Mammary epithelial cell (primary cell): ENCODE measurements at places on chromosomes 5 and 9.

GRCh38 chr9:134698111-134698510, 56.5 kb downstream of the COL5A1 start:
- DNase-seq: no peak

- DNase-seq: no peak
Measured at GRCh38 chr5:160378330-160378729, 7.9 kb upstream of the C1QTNF2 start.

DNA sequence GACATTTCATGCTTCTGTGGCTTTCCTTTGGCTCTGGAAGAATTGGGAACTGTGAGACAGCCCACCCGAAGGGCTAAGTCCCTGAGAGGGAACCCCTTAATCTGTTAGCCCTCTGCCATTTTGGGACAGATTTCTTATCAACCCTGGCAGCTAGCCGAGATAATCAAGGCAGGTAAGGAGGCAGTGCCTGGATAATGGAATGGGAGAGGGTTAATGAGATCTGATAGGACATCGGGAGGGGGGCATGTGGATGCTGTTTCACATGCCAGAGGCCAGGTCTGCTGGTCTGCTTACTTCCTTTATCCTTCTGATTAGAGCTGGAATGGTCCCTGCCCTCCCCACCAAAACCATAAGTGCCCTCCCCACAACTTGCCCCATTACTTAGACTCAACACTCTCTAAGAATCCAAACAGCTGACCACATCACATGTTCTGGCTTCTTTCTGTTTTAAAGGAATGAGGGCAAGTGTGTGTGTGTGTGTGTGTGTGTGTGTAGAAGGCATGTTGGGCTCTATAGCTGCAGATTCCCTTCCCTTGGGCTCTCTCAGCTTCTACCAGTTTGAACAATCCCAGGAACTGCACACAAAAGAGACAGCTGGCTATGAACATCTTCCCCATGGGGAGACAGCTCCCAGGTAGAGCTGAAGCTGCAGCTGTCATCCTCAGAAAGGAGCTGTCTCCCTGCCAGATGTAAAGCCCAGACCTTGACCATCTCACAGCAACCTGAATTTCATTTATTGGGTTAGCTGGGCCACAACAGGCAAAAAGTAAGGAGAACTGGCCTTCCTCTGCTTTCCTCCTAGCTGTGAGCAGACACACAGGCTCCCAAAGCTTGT, 221.3 kb downstream of the PIK3R1 start:
- DNase-seq: no peak

- peak; percentile 71 for DNase-seq
Measured at GRCh38 chr5:147483961-147484707, 25.7 kb downstream of the DPYSL3 start.

GRCh38 chr5:179231309-179231708, 114.0 kb downstream of the ADAMTS2 start:
- DNase-seq: no peak

DNA sequence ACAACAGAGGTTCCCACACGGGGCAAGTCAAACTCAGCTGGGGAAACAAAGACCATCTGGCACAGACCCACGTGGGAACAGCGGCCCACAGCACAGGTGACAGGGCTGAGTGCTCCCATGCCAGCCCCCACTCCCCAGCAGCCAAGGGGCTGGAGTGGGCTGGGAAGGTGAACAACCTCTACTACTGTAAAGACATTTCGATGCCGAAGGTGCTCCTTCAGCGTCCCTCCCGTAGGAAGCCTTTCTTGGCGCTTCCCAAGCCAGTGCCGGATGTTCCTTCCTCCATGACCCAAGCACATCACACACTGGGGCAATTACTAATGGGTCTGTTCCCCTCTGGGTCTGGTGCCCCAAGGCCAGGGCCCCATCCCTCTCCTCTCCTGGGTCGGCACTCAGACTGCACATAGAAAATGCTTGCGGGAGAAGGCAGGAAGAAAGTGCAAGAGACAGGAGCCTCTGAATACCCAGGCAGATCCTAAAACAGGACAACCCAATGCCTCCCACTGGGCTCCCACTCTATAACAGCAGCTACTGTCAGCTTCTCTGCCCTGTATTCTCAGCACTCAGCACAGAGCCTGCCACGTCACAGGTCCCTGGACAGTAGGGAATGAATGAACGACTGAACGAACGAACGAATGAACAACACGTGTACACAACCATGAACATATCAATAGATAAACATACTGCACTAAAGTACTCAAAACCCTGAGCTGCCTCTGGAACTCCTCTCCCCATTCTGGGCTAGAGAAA, 77.0 kb upstream of the LRRTM2 start:
- DNase-seq: no peak

DNA sequence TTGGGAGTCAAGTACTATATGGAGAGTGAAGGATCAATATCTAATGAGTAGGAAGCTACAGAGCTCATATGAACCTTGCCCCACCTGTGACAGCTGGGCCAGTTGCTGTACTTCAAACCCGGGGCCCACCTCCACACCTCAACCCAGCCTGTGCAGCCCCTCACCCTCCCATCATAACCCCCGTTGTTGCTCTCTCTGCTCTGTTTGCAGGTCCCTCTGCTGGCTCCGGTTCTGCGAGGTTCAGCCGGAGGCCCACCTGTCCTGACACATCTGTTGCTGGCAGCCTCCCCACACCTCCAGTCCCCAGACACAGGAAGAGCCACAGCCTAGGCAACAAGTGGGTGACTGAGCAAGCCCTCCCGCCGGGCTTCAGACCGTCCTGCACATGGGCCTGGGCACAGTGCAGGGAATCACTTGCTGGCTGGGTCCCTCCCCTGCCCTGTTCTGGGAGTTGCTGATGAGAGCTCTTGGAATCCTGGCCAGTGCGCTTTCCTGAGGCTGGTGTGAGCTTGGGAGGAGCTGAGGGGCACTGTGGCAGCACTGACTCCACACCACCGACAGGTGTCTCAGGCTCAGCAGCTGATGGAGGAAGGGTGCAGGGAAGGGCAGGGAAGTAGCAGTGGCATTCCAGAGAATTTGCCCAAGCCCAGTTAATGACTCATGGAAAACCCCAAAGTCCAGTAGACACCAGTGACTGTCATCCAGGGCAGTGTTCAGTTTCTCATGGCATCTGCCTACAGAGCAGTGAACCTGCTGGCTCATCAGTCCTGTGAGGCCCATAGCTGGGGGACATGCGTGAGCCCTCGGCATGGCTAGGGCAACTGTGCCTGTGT, 69.5 kb upstream of the GARNL3 start:
- DNase-seq: peak; percentile 54

- DNase-seq: no peak
Measured at GRCh38 chr5:88860501-88860900, 22.5 kb downstream of the MEF2C start.

DNA sequence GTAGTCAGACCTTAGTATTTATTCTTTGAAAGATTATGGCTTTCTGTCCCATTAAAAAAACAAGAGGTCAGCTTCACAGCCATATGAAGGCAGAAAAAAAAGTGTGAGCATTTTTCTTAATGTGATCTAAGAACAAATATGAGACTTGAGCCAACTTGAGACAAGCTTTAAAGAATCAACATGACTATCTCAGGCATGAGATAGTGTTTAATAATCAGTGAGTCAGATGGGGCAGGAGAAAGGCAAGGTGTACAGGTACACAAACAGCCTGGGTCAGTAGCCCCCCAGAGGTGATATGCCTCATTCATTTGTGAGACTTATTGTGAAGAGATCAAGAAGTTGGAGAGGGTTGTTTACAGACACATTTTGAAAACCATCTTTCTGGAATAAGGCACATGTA, 83.6 kb downstream of the GDNF start:
- no peak for DNase-seq

DNA sequence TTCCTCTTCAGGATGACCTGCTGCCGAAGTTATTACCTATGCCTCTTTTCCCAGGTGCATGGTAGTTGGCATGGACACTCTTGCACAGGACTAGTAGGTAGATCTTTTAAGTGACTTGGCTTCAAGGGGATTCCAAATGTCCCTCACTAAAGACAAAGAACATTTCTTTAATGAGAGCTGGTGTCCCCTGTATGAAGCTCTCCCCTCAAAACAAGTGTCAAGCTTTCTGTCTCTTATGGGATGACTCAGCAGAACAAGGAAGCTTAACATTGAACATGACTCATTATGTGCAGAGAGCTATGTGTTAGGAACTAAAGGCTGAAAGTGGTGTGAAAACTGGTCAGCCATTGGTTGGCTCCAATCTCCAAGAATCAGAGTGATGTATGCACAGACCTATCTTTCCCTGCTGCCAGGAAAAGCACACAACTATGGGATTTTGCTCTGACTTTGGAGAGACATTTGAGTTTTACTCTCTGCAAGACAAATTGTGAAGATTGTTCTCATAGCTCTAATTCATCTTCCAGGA, 120.5 kb downstream of the PRDM6 start:
- peak; percentile 81 for DNase-seq

DNA sequence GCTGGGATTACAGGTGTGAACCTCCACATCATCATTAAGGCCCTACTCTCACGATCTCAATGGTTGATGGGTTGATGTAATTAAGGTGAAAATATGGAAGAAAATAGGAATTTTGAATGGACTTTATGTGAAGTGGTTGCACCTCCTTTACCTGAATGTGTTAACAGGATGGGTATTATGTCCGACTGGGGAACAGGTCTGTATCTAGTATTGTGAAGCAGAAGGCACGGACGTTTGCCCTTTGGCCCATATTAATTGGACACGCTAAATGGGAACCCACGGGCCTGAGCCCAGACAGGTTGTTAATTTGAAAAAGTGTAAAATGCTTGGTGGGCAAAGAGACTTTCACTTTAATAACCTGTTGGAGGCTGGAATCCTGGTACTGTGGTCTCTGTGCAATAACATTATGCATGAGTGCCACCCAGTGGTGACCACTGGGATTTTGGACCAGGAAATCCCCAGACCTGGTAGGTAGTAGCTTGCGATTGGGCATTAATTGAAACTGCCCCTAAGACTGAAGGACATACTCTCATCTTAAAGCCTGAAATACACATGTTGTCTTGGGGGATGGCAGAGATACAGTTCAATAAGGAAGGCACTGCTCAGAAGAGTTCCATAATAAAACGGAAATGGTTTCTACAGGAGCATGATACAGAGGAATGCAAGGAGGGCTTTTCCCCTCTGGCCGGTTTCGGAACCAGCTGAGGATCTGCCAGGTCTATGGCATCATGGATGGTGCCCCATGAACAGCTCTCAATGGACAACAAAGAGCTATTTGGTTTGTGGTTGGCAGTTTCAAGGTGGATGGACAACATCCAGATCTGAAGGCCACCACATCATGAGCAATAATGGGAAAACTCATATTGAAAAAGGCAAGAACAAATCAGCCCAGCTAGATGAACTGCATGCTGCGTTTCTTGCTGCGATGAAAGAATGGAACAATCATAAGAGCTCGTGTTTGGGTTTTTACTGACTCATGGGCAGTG, 26.2 kb upstream of the BICD2 start:
- DNase-seq: peak; percentile 76

- no peak for DNase-seq
Measured at GRCh38 chr5:74079971-74080556, 454.1 kb downstream of the ARHGEF28 start.

DNA sequence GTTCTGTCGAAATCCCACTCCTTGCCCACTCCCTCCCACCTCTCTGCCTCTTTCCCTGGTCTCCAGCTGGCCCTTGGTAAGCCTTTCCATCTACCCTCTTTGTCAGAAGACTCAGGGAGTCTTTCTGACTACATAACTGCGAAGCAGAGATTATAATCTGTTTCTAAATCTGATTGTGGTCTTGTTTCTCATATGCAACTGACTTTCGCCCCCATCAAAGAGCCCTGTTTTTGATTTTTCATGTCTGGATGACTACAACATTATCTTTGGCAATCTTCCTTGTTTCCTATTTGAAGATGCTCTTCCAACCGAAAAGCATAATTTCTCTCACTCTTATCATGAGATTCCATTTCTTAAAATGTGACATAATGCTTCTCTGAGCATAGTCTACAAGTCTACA, 218.2 kb upstream of the ADAMTSL1 start:
- no peak for DNase-seq

DNA sequence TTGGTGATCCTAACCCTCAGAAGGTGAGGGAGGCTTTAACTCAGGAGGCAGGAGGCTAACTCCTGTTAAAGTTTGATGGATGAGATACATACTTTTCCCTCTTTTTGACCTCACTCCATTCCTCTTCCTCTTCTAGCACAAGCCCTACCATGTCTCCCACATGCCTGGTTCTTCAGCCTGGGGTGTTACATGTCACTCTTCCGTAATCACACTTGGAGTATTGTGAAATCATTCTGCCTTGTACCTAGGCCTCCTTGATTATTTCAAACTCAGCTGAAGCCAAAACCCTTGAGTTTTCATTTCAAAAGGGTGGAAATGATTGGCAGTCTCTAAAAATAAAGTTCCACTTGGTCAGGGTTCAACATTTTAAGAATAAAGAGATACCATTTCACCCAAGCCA, 1.8 kb downstream of the PLAC8L1 start:
- DNase-seq: peak; percentile 16

GRCh38 chr9:126527109-126527825, 86.5 kb upstream of the LMX1B start:
- no peak for DNase-seq

DNA sequence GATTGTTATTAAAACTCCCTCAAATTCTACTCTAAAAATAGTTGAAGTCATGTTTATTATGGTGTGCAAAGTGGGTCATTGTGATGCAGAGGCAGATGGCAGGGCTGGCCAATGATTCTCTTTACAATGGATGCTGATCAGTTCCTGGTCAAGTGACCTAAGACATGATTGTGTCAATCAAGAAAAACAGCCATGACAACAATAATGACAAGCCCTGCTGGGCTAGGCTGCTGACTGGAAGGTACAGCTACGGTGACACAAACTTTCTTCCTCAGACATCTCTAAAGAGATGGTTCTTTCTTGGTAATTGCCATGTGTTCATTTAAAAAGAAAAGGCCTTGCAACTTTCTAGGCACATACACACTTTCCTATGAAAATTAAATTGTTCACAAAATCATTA, 3.6 kb downstream of the SLC24A2 start:
- DNase-seq: no peak

- DNase-seq: no peak
Measured at GRCh38 chr5:42035526-42035925, 110.4 kb downstream of the FBXO4 start.

DNA sequence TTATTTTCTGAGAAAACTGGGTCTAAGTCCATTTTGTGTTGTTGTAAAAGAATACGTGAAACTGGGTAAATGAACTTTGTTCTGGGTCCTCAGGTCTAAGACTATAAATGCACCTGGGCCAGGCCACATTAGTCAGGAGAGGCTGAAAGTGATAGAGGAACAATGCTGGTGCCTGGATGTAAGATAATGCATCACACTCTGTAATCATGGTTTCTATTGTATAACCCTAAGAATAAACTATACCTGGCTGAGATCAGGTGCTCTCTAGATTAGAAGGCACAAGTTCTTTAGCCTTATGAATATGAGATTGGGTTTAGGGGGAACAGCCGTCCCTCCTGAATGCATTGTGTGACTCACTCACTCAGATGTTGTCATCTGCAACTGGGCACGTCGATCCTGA, 675.5 kb downstream of the HTR1A start:
- no peak for DNase-seq

- no peak for DNase-seq
Measured at GRCh38 chr5:7517006-7517405, 121.1 kb downstream of the ADCY2 start.

DNA sequence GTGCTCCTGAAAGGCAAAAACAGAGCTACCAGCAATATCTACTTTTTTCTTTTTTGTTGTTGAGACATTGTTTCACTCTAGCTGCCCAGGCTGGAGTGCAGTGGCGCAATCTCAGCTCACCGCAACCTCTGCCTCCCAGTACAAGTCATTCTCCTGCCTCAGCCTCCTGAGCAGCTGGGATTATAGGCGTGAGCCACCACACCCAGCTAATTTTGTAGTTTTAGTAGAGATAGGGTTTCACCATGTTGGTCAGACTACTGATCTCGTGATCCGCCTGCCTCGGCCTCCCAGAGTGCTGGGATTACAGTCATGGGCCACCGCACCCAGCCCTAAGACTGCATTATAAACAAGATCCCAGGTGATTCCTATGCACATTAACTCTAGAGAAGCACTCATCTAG, 17.0 kb downstream of the PLPP1 start:
- no peak for DNase-seq
